Activated CD4-positive, alpha-beta T cell treated with anti-CD3 and anti-CD28 coated beads, Interleukin-2, amount 50 U/mL, for 48 hours (primary cell): ENCODE measurements at places on chromosomes 13 and 19.

DNA sequence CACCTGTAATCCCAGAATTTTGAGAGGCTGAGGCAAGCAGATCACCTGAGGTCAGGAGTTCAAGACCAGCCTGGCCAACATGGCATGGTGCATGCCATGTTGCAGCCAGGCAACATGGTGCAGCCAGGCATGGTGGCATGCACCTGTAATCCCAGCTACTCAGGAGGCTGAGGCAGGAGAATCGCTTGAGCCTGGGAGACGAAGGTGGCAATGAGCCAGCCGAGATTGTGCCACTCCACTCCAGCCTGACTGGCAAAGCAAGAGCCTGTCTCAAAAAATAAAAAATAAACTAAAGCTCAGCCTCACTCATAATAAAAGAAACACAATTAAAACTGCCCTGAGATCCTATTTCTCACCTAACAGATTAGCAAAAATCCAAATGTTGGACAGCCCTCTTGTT, 49.7 kb upstream of the MAP3K10 start:
- no peak for DNase-seq

- no peak for DNase-seq
Observed at GRCh38 chr13:20415694-20416107, 110.0 kb downstream of the CRYL1 start.

DNA sequence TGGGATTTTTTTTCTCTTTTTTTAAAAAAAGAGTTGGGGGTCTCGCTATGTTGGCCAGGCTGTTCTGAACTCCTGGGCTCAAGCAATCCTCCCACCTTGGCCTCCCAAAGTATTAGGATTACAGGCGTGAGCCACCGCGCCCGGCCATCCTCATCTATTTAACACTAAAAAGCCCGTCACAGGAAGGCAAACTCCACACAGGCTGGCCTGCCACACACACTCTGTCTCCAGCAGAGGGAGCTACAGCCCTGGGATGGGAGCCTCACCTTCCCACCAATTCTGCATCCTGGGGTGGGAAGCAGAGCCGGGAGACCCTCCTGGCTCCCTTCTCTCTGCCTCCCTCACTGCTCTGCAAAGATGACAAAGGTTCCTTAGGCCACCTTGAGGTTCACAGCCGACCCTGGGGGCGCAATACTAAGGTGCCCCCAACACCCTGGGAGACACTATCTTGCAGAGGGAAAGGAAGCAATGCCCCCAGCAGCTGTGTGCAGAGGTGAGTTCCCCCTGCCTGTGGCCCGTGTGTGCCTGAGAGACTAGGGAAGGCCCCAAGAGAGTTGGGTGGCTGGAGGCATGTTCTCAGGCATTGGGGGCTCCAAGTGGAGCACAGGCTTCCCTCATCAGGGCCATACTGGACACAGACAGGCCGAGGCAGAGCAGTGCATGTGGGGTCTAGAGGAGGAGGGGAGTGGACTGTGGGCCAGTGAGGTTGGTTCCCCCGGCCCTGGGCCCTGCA, 27.4 kb upstream of the TIMM44 start:
- peak; percentile 45 for DNase-seq

GRCh38 chr13:45292176-45292575, 48.8 kb downstream of the TPT1 start:
- no peak for DNase-seq

- no peak for DNase-seq
Observed at GRCh38 chr19:42024622-42025111, 30.6 kb upstream of the ATP1A3 start.

- no peak for DNase-seq
Observed at GRCh38 chr19:17584132-17584531, 28.7 kb downstream of the COLGALT1 start.

GRCh38 chr19:46428239-46429135, at the start of gene PNMA8C:
Gene PNMA8C (minus strand): TSS chr19:46428936. CDS start chr19:46428359, 577 bp downstream.
- peak; percentile 52 for DNase-seq

GRCh38 chr13:93473441-93474270, 247.0 kb downstream of the GPC6 start:
- no peak for DNase-seq

DNA sequence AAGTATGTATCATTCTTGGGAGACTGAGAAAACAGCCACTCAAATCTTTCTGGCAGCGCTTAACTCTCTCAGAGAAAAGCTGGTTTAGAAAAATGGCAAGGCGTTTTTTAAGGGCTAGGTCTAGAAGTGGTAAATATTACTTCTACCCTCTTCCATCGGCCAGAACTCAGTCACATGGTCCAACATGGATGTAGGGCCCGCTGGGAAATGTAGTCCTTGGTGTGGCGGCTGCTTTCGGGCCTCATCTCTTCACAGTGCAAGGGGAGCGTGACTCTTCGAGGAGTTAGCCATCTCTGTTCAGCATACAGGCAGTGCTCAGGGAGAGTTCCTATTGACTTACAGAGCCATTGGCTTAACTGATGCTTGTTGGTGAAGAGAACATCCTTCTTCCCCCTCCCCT, 6.3 kb downstream of the VSTM2B start:
- no peak for DNase-seq

DNA sequence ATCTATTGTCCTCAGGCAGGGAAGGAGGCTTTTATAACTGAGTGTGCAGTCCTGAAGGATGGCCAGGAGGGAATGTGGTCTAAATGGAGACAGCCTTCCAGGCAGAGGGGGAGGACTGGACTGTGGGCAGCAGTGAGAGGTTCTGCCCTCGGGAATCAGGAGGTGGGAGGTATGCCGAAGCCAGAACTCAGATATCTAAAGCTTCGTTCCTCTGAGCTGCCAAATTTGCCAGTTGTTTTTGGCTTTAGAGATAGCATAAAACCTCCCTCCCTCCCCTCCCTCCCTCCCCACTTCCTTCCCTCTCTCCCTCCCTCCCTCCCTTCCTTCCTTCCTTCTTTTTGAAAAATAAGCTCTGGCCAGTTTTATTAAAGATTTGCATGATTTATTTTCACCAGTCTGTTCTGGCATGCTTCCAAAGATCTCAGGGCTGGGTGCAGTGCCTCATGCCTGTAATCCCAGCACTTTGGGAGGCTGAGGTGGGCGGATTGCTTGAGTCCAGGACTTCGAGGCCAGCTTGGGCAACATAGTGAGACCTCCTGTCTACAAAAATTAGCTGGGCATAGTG, 2.4 kb downstream of the MEDAG start:
- no peak for DNase-seq

DNA sequence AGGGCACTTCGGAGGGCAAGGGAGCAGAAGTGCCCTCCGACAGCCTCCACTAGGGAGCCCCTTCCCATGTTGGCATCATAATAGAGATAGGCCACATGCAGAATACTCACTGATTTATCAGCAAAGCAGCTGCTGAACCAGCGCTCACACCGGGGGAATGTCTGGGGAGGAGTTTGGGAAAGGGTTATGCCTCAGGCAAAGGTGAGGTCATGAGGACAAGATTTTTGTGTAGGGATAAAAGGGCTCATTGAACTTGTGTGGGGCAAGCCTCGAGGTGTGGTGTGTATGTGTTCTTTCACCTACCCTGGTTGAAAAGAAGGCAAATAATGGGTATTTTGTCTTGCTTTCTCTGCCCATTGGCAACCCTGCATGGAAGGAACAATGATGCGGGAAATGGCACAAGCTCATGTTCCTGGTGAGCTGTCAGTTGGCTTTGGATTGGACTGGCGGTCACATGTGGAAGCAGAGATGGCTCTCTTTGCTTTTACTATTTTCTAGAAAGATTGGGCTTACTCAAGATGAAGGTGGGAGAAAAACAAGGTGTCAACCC, 39.1 kb upstream of the SLC7A9 start:
- DNase-seq: no peak

- no peak for DNase-seq
Observed at GRCh38 chr19:9735986-9736385, 32.6 kb downstream of the ZNF846 start.

- no peak for DNase-seq
Observed at GRCh38 chr13:21684576-21684975, 13.7 kb downstream of the FGF9 start.

DNA sequence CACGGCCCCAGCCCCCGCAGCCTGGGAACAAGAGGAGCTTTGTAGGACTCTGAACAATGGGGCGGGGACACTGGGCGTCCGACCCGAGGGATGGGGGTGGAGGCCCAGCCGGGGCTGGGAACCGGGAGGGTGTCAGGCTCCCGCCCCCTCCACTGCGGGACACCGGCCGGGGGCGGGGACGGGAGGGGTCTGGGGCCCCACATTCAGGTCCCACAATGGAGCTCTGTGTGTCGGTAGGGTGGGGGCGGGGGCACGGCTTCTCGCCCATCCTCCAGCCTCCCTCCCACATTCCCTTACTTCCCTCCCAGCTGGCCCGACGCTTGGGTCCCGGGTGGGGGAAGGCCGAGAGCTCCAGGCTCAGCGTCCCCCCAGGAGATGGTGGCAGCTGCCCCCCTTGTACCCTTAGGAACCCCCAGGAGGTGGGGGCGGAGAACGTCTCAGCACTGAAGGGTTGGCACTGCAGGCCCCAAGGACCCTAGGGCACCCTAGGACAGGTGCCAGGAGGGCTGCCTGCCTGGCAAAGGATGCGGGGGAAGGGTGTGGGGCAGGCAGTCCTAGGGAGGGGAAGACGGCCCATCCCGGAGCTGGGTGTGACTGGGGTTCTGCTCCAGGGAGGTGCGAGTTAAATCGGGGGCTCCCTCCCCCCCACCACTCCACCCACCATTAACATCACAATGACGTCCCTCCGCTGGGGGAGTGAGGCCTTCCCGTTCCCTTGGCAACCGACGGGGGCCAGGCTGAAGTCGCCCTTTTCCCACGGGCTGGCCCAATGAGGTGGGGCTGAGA, 5.3 kb downstream of the TTYH1 start:
- DNase-seq: no peak

DNA sequence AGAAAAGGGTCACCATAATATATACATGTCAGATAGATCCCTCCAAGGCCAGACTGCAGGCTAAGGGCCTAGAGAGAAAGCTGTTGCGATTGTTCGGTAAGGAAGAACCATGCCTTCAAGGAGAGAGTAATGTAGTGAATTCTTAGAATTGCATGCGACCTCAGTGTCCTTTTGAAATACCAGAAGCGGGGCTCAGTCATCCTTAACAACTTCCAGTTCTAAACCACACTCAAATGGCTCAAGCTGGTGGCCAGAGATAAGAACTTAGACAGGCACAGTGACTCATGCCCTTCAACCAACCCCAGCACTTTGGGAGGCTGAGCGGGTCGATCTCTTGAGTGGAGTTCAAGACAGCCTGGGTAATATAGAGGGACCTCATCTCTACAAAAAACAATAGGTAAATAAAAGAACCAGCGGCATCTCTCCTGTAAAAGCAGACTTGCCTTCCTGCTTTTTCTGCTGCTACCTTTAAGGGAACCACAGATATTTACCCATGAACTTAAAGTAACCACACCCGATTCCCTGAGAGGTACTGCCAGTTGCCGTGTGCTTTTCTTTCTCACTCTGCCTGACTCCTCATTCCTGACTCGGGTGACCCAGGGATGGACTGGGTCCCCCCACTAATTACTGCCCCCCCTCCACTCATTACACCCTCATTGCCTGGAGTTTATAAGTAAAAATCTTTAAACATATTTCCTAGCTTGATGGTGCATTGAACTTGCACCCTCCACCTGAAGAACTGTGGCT, 15.4 kb upstream of the SIGLEC6 start:
- DNase-seq: peak; percentile 25

- DNase-seq: no peak
Observed at GRCh38 chr13:41985788-41986508, 25.0 kb upstream of the VWA8 start.

GRCh38 chr19:42961119-42961518, 24.1 kb upstream of the PSG7 start:
- DNase-seq: no peak

DNA sequence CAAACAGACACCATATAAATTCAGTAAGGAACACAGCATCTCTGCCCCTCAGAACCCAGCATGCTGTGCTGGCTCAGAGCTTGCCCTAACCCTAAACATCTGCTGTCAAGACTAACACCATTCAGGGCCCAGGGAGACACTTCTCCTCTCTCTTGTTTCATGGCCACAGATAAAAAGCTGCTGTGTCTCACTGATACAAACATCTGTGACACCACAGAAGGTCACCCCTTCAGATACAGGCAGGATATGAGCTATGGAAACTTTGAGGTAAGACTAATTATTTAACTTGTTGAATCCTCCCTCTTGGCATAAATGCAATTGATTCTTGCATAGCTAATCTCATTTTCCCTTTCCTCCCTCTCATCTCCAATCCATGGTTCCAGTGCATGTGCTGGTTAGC, 61.6 kb upstream of the GPR12 start:
- DNase-seq: no peak

GRCh38 chr19:41977916-41978315, 16.1 kb downstream of the ATP1A3 start:
- DNase-seq: no peak

GRCh38 chr13:92806215-92806614, 420.4 kb upstream of the GPC6 start:
- no peak for DNase-seq

- DNase-seq: no peak
Observed at GRCh38 chr19:3184847-3185460, 776 bp upstream of the NCLN start.

DNA sequence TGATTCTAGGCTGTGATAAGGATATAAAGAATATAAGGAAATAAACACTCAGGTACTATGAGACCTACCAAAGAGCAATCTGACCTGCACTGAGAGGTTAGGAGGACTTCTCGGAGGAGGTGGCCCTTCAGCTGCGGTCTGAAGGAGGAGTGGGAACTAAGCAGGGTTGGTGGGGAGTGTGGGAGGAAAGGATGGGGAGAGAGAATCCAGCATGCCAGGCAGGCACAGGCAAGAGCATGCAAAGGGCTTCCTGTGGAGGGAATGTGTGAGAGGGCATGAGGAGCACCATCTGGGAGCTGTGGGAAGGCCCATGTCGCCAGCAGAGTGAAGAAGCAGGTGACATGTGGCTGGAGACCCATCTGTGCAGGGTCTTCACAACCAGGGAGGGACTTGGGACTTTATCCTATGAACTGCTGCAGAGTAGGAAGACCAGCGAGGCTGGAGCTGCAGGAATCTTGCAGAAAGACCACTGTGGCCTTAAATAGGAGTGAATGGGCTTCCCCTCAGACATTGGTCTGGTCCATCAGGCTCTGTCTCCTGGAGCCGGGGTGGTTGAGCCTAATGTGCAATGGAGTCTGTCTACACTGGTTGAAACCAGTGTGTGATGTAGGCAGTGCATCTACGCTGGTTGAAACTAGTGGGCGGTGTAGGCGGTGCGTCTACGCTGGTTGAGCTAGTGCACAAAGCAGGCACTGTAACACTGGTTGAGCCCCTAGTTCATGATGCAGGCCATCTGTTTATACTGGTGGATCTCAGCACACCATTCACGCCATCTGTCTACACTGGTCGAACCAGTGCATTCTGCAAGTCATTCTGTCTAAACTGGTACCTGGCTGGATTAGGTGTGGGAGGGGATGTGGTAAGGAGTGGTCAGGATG, 6.4 kb downstream of the CHST8 start:
- DNase-seq: no peak

- DNase-seq: no peak
Observed at GRCh38 chr19:55451163-55451964, 8.3 kb upstream of the SHISA7 start.

- DNase-seq: no peak
Observed at GRCh38 chr13:110894086-110894485, 20.8 kb downstream of the ANKRD10 start.
